DMS53 (cell line): ENCODE measurements at places on chromosomes 2 and 18.
A peak's percentile ranks its signal among the peaks of the same experiment; 100 is the strongest.

DNA sequence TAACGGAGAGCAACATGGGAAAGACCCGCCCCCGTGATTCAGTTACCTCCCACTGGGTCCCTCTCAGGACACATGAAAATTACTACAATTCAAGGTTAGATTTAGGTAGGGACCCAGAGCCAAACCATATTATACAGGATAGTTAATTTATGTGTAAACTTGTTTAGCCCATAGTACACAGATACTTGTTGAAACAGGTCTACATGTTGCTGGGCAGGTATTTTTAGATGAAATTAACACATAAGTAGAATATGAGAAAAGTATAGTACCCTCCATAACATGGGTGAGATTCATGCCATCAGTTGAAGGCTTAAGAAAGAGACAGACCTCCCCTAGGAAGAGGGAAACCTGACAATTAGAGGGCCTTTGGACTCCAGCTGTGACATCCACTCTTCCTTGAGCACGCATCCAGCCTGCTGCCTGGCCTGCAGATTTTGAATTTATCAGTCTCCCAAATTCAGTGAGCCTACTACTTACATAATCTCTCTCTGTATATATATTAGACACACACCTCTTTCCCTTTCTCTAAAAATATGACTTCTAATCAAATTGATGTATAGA is 463.5 kb upstream of the NETO1 start:
- DNase-seq = no peak

DNA sequence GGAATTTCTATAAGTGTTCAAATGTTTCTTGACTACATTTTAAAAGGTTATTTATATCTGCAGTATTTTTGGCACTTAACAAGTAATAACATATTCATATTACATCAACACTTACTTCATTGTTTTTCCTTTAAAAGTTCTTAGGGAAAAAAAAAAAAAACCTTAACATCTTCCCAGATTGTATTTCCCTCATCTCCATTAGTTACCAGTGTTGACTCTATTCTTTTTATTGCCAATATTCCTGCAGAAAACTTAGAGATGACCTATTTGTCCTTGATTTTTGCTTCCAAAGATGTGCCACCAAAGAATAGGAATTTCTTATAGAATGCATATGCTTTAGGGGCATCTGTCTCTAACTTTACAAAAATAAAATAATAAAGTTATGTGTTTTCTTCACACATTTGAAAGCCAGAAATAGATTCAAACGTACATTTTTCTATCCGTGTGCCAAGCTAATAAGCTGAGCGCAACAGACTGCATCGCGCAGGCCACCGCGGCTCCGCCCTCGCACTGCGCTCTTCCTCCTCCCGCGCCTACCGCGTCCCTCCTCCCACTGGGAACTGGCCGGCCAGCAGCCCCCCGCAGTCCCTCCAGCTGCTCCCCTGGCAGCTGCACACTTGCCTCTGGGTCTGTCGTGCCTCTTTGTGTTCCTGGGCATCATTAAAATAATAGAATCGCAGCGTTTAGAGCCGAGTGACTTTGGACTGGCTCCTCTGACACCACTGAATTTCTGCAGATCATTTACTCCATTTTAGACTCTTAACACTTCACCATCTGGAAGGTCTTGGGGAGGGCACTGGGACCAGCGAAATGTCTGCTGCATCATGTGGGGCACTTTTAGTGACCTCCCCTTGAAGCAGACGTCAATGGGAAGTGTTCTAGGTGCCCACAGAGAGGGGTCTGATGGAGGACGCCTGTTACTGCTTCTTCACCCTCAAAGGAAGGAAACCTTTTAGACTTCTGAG is 21.2 kb upstream of the NAB1 start:
- DNase-seq = peak; percentile 37

- no peak for DNase-seq
These were observed 375.5 kb upstream of the SPRED2 start for GRCh38 chr2:65807942-65808341.

DNA sequence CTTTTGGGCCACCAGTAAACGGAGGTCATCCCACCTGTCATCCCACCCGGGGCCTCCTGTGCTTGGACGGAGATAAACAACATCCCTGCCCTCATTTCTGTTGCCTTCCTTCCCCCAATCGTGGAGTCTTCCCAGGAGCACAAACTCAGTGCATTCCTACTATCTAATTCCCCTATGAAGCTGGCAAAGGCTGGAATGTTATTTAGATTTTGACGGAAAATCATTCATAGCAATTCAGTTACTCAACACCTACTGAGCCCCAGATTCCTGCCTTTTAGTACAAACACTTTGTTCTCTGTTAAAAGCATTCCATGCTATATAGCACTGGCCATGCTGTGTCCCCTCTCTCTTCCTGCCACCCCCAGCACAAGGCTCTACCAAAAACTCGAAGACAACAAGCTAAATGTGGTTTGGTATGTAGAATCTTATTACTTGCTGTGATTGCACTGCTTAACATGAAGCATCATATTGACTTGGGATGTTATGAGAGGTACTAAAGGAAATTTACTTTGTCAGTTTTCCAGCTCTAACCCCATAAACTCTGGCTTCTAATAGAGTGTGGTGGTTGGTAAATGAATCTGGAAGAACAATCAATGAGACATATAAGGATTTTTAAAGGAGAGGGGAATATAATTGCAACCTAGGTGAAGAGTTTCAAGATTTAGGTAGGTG is 32.3 kb upstream of the IMPA2 start:
- DNase-seq = peak; percentile 37

GRCh38 chr2:235765181-235765820 is 271.5 kb downstream of the AGAP1 start:
- DNase-seq = peak; percentile 51

DNA sequence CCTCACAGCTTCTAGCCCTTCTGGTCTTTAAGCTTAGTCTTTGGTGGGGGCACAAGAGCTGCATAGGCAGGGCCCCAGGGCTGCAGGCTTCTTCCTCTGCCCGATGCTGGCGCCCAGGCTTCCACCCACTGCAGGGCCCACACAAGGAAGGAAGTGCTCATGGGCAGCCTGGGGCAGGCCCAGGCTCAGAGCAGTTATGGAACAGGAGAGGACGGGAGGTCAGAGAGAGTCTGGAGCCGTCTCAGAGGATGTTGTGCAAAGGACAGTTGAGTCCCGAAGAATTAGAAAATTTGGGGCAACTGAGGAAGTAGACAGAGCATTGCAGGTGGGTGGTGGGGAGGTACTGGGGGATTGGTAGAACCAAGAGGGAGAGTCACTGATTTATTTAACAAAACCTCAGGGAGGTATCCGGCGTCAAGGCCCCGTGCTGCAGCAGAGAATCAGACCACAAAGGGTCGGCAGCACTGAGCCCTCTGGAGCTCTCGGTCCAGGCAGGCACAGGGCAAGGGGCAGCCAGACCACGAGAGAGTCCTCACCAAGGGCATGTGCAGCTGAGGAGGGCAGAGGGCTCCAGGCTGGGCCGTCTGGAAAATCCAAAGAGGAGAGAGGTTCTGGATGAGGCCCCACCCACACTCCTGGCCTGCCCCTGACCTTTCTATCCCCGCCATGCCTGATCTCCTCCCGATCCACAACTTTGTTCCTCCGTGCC is 110.8 kb upstream of the GLI2 start:
- no peak for DNase-seq

DNA sequence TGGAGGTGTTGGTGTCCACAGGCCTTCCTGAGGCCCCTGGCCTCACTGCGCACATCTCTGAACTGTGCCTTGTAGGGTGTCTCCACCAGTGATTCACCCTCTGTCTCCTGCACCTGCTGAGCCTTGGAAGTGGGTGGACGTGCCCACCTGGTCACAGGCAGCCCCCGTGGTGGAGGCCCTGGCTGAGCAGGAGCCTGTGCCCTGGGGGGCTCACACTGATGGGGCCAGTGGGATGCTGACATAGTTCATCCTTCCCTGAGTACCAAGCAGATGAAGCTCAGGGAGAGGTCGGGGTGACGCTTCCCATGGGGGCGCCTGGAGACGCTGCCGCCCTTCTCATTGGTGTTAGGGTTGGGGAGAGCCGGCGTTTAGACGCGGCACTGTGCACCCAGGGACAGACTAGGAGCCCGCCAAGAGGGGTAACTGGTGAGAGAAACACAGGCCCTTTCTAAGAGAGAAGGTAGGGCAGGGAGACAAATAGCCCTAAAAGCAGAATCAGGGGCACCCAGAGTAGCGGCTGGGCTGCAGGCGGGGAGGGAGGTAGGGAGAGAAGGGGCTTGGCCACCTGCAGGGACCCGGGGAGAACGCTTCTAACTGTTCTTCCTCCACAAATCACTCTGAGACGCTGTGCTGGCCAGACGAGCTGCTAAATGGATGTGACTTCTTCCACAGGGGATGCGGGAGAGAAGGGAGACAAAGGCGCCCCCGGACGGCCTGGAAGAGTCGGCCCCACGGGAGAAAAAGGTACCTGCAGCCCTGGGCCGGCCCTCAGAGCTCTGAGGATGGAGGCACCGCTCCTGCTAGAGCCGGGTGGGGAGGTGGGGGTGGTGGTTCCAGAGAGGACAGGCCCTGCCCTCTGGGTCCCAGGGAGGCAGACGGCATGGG is 18.0 kb downstream of the COLEC11 start:
- no peak for DNase-seq

DNA sequence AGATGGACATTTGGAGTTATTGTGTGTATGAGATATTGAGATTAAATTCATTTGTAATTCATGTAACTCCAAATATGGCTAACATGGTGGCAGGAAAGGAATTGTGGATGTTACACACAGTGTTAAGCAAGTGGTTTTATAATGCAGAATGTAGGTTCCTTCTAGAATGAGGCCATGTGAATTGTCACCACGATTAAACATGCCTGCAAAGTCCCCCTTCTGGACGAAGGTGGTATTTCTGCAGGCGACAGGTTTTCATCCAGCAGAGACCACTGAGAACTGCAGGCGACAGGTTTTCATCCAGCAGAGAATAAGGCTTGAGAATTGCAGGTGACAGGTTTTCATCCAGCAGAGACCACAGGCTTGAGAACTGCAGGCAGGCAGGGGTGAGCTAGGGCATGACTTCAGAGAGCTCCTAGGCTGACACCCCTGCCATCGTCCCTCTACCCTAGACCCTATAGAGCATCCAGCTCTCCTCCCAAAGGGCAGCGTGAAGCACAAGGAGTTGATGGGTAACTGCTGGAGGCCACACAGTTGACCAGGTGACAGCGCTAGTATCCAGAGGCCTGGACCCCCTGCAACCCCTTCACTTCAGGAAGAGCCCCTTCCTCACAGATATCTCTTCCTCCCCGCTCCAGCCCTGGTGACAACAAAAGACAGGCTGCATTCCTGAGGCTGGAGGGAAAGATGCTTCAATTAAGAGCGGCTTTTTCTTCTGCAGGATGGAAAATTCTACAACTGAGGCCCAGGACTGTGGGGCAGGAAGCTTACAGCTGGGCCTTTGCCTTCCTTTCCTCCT is 175.8 kb downstream of the LOXHD1 start:
- DNase-seq = peak; percentile 85

GRCh38 chr2:95350368-95350767 is 52.1 kb upstream of the FAHD2A start:
- no peak for DNase-seq

- no peak for DNase-seq
These were observed 149.6 kb upstream of the GULP1 start for GRCh38 chr2:188142088-188142487.

- DNase-seq = peak; percentile 79
These were observed 56.8 kb downstream of the ATF2 start for GRCh38 chr2:175111200-175111657.

GRCh38 chr2:189370719-189371118 is 70.6 kb upstream of the WDR75 start:
- DNase-seq = no peak

- DNase-seq = no peak
These were observed 48.3 kb downstream of the RAB31 start for GRCh38 chr18:9756271-9756932.

DNA sequence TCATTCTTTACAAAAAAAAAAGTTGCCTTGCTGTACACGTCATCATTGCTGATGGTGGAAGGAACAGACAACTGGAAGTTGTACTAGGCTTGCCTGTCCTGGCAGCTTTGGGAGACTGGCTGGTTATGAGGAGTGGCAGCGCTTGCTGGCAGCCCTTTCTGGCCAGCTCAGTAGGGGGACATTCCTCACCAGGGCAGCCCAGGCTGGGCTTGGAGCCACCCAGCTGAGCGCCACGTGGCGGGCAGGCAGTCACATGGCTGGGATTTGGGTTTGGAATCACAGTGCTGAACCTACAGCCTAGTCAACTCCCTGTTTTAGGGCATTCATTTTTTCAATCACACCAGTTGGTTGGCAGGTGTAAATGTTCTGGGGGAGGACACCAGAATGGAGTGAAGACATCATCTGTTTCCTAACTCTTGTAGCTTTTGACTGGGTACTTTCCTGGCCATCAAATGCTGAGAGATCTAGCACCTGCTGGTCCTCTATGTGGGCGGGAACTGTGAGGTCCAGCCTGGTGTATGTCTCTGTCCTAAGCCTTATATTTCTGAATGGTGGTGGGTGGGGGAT is 139.3 kb downstream of the SETBP1 start:
- DNase-seq = no peak

DNA sequence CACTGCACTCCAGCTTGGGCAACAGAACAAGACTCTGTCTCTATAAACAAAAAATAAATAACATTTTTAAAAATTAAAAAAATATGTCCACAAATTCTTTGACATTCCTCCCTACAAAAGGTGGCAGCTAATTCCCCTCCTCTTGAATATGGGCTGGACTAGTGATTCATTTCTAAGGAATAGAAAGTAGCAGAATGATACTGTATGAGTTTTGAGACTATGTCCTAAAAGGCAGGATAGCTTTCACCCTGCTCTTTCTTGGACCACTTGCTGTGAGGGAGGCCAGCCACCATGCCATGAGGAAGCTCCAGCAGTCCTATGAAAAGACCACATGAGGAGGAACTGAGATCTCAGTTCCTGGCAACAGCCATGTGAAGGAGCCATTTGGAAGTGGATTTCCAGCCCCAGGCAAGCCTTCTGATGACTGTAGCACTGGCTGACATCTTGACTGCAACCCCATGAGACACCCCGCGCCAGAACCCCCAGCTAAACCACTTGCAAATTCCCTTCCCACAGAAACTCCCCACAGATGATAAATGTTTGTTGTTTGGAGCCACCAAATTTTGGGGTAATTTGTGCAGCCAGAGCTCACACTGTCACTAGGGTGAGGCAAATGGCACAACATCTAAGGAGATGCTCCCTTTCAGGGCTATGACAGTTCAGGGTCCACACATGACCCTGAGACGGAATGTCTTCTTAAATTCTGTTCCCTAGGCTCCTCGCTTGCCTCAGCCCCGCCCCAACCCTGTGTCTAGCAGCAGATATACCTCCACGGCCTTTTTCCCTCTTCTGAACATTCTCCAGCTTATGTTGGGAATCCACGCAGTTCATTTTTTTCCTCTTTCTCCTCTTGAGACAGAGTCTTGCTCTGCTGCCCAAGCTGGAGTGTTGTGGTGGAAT is 17.1 kb upstream of the ATOH8 start:
- DNase-seq = no peak

DNA sequence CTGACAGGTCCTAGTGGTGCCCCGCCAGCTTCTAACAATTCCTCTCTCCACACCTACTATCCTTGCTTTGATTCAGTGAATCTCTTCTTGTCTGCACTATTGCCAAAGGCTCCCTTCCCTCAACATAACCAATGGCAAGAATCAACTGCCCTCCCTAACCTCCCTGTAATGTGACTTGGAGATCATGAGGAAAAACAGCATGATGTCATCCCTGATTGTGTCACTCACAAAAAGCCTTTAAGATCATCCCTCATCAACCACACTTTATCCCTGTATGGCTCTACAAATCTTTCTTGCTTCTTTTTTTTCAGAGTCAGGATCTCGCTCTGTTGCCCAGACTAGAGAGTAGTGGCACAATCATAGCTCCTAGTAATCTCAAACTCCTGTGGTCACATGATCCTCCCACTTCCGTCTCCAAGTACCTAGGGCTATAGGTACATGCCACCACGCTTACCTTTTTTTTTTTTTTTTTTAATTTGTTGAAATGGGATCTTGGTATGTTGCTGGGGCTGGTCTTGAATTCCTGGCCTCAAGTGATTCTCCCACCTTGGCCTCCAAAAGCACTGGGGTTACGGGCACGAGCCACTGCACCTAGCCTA is 19.7 kb downstream of the SAP130 start:
- no peak for DNase-seq
